Spinal cord (tissue), 10 donors: ENCODE measurements at places on chromosomes 2 and 18. TPM values are rescaled to one million over a fixed set of nuclear protein-coding genes. Genes with fewer than 3 reads are reported as not detected.

DNA sequence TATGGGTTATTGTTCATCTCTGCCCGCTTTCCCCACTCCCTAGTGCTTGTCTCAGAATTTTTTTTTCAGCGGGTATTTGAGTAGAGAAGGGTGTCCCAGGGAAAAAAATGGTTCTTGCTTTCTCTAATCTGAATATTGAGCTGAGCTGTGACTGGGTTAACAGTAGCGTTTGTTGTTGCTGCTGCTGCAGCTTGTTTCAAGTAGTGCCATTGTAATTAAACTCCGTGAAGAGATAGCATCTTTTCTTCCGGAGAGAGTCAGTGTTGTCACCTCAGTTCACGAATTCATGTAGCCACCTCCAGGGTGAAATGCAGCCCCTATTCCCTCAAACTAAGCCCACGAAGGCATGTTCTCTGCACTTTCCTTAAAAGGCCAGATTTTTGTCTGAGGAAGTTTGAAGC is 1.5 kb upstream of the AAK1 start:
- DNase-seq, result no peak

Gene PIAS2
- total RNA-seq, result 59.8 TPM

DNA sequence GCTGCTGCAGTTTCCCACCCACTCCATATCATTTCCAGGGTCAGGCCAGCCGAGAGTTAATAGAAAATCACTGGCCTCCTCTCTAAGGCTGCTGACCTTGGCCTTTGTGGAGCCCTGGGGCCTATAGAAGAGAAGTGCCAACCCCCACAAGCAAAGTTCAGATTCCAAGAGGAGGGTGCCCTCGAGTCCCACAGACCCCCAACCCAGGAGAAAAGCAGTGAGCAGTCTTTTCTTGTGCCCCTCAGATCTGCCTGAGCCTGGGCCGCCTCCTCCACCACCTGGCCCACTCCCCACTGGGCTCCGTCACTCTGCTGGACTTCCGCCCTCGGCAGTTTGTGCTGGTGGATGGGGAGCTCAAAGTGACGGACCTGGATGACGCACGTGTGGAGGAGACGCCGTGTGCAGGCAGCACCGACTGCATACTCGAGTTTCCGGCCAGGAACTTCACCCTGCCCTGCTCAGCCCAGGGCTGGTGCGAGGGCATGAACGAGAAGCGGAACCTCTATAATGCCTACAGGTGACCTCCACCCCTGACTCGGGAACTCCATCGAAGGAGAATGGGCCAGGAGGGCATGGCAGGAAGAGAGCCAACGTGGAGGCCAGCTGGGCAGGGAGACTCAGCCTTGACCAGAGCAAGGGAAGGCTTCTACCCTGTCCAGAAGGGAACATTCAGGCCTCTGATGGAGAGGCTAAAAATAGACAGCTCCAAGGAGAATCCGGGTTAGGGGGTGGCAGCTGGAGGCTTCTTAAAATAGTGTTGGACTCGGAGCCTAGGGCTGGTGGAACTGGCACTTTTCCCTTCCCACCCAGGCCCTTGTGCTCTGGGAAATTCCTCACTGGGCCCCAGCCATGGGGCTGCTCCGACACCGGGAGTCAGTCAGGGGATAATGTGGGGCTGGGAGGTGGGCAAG is 6.2 kb downstream of the PKDCC start:
- no peak for DNase-seq

- DNase-seq, result peak; percentile 81
Observed at GRCh38 chr2:167398873-167399272, 510.6 kb downstream of the XIRP2 start.

- DNase-seq, result no peak
Observed at GRCh38 chr2:46118656-46119371, 178.4 kb upstream of the EPAS1 start.

DNA sequence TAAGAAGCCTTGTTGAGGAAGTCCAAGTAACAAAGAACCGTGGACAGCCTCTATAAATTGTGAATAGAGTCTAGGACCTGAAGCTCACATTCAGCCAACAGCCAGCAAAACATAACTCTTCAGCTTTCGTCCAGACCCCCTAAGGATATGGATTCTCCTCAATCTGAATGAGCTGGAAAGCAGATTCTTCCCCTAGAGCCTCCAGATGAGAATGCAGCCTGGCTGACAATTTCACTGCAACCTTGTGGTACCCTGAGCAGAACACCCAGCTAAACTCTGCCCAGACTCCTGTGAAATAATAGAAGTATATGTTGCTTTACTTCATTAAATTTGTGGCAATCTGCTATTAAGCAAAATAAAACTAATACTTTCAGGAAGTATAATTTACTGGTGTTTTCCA is 483.5 kb upstream of the SLC8A1 start:
- no peak for DNase-seq

Gene LONRF2
- 17.0 TPM for total RNA-seq

Gene ZAP70
- total RNA-seq, result 0.40 TPM

DNA sequence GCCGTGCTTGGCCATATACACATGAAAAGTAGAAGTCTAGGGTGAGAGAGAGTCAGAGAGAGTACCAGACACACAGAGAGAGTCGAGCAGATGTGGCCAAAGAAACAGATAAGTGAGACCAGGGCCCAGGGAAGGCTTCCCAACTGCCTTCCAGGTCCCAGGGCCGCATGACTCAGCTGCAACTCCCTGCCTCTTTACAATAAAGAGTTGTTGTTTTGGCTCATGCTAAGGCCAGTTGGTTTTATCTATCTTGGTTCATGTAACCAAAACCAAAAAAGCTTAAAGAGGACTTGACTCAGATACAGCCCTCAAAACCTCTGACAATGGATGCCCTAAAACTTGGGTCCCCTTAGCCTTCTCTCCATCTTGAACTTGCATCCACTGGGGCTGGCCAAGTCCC is 36.9 kb downstream of the REEP1 start:
- DNase-seq, result no peak

DNA sequence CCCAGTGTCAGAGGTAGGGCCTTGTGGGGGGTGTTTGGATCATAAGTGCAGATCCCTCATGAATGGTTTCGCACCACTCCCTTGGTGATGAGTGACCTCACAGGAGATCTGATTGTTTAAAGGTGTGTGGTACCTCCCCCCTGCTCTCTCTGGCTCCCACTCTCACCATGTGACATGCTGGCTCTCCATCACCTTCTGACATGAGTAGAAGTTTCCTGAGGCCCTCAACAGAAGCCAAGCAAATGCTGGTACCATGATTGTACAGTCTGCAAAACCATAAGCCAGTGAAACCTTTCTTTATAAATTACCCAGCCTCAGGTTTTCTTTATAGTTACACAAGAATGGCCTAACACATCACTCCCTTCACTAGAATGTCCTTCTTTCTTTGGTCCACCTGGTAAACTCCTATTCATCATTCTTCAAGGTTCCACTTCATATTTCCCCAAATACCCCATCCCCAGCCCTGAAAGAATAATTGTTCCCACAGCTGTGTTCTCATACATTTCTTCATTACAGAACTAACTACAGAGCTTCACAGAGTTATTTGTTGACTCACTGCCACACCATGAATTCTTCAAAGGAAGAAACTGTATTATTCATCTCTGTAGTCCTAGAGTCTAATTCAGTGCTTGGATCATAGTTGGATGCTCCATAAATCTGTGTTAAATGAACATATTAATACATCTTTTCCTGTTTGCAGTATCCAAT is 81.2 kb upstream of the STK17B start:
- DNase-seq, result no peak

Gene INHA
- 0.10 TPM for total RNA-seq

DNA sequence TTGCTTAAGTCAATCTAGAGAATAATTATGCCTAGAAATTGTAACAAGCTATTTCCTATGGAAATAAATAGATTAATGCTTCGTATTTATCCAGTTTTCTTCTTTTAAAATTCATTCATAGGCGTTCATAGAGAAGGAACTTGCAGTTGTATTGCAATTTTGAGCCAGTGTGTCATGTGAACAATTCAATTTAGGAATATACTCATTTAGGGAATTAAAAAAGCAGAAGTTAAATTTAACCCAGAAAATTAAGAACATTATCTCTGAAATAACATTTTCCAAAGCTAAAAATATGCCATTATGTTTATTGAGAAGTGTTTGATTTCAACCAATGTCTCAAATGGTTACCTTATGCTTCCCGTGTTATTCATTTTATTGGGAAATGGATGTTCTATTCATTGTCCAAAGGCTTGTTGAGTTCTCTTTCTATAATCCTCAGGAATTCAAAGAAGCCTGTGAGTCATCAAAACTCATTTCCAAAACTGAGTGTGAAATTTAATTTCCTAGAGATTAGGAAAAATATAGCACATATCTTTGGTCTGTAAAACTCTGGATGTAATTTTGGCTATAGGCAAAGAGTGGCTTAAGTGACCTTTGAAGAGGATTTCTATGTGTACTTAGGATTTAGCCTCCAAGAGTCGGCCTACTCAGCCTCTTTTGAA is 99.7 kb downstream of the SLC8A1 start:
- DNase-seq, result no peak

DNA sequence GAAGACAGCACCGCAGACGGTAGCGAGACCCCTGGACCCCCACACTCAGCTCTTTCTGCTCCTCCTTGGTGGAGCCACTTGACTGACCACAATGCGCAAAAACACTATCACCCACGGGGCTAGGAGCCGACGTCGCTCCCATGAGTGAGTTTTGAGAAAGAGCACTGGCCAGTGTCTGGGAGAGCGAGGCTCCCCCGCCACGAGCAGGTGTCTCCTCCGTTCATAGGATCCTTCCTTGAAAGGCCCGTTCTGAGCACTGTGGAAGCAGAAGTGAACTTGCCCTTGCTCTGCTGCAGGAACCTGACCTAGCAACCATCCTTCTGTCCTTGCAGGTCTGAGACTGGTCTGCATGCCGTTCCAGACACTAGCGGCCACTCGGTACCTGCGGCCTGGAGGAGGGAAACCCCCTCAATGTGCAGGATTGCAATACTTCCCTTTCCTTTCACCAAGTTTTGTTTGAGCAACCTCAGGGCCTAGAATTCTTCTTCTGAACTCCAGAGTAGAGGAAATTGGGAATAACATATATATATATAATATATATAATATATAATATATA is 12.9 kb upstream of the ZNF516 start:
- no peak for DNase-seq

Gene UGT1A3
- not detected for total RNA-seq

DNA sequence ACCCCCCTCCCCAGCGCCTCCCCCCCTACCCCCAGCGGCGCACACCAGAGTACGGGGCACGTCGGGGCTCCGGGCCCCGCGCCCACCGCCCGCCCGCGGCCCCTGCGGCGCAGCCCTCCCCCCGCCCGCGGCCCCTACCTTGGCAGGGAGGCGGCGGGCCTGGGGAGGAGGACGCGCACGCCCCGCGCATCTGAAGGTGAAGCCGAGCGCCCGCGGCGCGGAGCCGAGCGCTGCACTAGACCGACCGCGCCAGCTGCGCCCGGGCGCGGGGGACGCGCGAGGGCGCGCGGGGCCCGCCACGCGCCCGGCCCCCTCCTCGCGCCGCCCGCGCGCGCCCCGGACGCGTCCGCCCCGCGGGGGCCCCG is at the start of gene ZNF516:
ZNF516 (minus strand) TSS at position 237 of the 365 bp plus-strand sequence. CDS start 52,188 bp downstream, outside the sequence.
- no peak for DNase-seq

- no peak for DNase-seq
Observed at GRCh38 chr2:216578325-216578724, 54.9 kb upstream of the IGFBP2 start.

DNA sequence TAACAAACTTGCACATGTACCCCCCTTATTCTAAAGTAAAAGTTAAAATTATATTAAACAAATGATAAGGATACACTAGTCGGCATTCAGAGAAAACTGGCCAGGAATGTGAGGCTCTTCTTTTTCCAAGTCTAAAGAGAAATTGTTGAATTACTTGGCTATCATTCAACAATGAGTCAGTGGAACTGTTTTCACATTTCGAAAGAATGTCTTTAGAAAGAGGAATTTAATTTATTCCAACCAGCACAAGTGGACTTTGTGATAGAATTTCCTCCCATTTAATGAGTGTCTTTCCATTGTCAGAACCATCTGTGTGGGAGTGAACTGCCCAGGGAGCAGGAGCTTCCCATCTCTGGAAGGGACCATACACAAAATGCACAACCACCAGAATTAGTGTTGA is 792.2 kb downstream of the EPHA4 start:
- no peak for DNase-seq

Gene MGAT4A
- total RNA-seq, result 51.2 TPM

DNA sequence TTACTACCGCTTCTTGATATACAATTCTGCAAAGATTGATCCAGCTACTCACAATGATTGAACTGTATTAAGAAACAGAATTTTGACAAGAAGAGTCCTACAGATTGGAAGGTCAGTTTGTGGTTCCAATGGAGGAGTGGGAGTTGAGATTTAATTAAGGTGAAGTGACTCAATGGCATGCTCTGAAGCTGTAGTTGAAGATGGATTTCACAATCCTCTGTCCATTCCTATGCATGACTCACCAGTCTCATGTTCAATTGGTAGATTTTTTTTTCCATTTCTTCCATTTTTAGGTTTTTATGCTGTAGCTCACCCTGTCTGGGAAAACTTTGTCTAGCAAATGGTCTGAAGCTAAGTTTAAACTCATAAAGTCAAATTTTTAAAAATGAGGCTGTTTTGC is 83.3 kb downstream of the DPP4 start:
- no peak for DNase-seq

Gene ERICH2
- 1.1 TPM for total RNA-seq

DNA sequence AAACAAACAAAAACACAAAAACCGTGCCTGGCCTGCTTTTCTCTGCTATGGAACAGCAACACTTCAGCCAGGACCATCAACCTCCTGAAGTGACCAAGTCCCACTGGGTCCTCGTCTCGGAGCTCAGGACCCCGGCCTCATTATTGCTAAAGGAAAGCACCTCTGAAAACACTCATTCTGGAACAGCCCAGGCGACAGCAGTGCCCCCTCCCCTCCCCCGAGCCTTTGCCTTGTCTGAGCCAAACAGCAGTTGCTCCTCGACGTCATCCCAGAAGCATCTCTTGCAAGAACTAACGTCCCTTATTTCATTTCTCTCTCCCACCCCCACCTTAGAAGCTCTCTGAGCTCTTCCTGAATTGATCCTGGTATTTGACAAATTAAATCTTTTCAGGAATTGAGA is 27.4 kb downstream of the APCDD1 start:
- no peak for DNase-seq

DNA sequence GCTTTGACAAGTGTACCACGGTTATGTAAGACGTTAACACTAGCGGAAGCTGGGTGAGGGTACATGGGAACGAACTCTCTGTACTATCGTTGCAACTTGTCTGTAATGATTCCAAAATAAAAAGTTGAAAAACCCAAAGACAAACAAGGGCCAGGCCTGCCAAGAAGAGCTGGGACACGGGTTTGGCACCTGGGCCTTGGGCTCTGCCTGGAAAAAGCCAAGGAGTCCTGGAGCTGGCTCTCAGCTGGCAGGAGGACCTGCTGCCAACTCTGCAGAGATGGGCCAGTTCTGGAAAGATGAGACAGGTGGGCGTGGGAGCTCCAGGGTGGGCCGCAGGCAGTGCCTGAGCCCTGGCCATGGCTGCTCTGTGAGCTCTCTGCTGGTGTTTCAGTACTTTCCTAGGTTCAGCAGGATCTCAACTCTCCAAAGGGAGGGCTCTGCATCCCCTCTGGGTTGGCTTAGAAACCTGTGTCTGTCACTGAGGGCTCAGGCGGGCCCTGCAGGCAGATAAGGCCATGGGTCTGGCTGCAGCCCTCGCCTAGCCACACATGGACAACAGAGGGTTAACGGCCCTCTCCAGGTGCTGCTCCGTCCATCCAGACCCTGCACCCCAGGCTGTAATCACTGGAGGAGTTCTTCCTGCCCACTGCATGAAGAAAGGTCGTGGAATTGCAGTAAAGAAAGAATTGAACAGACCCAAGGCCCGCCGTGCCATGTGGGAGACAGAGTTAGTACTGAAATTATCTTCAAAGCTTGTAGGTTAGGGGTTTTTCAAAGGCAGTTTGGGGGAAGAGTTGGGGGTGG is 89.9 kb downstream of the RHOB start:
- no peak for DNase-seq

Gene WDR43
- total RNA-seq, result 39.0 TPM

Gene ACADL
- 4.8 TPM for total RNA-seq

- DNase-seq, result no peak
Observed at GRCh38 chr2:230124757-230125431, 56.2 kb upstream of the SLC16A14 start.
